Bone marrow (tissue), 2 donors: ENCODE measurements at places on chromosomes 2 and 18.

GRCh38 chr18:37299471-37300304 lies 265.9 kb downstream of the CELF4 start:
- DNase-seq = peak; percentile 16

DNA sequence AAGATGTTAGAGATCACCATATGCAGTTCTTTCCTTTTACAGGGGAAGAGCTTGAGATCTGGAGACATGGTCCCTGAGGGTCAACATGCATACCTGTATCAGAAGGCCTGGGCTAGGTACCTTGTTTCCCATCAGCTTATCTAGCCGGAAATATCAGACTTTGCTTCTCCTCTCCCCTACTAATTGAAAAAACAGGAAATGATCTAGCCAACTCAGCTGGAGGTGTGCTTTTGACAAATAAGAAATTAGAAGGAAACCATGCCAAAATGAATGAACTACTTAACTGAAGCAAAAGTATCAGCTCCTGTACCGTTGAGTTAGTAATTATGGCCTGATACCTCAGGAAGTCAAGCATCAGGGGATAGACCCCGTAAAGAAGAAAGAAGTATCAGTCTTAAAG lies 20.4 kb downstream of the PKP4 start:
- DNase-seq = no peak

DNA sequence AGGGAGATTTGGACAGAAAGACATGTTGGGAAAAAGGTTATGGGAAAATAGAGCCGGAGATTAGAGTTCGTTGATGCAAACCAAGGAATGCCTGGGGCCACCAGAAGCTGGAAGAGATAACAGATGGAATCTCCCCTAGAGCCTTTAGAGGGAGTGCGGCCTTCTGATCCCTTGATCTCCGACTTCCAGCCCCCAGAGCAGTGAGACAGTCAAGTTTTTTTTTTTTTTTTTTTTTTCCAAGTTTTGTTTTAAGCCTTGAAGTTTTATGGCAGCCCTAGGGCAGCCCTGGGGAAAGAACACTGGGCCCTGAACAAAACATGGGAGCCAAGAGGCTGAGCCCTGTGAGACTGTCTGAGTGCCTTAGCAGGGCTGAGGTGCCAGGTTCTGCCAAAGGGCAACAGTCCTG lies 6.5 kb downstream of the DGKD start:
- no peak for DNase-seq

- no peak for DNase-seq
Observed at GRCh38 chr2:196404276-196404675, 232.9 kb upstream of the STK17B start.
